ENCODE measurements at places on chromosomes 7 and 10. TPM values are rescaled to one million over a fixed set of nuclear protein-coding genes. Genes with fewer than 3 reads are reported as not detected.
A peak's percentile ranks its signal among the peaks of the same experiment; 100 is the strongest.

DNA sequence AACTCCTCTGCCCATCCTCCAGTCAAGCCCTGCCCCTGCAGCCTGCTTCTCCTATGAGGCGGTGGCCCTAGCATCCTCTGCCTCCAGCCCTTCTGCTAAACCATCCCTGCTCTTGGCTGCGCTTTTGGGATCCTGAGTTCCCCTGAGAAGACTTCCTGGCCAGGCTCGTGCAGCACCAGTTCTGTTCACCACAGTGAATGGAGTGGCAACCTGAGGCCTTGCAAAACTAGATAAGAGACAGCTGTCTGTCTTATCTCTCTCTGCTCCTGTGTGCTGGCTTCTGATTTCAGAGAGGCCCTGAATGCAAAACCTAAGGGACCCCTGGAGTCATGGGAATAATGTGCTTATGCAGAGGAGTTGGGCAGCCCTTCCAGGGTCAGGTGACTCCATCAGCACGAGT lies 119.2 kb downstream of the TMEM178B start:
- DNase-seq, result no peak

The GPR15LG gene
- total RNA-seq, result not detected

DNA sequence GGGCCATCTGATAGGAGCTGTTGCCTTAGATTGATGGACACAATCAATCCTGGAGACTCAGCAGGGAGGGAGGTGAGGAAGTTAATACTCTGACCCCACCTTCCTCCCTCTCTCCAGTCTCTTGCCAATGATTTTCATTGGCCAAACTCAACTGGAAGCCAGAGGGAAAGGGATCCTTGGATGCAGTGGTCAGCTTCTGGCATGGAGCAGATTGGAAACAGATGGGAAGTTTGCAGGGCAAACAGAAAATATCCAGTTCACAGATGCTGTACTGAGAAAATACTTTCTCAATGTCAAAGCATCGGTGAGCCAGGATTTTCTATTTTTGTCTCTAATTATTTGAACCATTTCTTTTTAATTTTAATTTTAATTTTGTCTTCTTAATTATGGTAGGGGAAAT lies 170.8 kb downstream of the BBS9 start:
- no peak for DNase-seq

DNA sequence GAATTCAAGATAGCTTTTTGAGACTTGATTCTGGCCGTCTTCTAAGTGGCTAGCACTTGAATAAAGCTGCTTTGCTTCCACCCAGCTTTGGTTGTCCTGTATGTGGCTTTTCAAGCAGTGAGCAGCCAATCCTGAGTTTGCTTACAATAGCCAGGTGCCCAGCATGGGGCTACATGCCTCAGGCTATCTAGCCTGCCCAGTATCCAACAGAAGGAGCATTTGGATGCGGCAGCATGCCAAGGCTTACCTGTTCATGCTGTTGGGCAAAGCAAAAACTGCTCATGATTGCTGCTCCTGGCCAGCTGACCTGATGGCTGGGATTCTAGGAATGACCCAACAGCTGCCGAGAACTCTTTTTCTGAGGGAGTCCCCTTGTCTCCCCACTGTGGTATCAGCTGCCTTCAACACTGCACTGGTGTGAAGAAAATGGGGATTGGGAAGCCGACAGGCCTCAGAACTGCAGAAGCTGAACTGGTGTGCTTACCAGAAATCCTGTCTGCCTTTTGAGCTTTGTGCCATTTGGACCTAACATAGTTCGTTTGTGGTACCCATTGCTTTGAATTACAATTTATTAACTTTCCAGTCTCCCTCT lies 618.9 kb upstream of the IGFBP3 start:
- peak; percentile 80 for DNase-seq

The KEL gene
- total RNA-seq, result 9.3 TPM

DNA sequence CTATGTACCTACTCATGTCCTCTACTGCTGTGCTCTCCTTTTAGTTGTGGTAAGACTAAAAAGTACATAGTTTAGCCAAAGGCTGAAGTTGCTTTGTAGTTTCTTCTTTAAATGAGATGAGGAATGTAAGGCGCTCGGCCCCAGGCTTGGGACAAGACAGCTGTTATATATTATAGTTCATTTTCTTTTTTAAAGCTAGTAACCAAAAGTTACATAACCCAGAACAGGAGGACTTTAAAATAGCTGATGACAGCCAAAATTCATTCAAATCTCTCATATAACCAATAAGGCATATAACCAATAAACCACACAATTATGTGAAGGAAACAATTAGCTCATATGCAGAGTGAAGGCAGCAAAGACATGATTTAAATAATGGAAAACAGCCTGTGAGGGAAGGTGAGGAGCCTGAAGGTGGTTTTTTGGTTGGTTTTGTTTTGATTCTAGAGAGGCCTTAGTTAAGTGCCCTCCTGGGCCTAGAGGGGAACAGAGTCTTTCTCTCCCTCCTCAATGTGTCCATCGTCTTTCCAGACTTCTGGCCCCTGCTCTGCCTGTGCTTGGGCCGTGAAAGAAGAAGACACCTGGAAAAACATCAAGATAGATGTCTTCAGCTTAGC lies 35.8 kb downstream of the SLC26A4 start:
- DNase-seq, result no peak

The AUTS2 gene
- 45.5 TPM for total RNA-seq

GRCh38 chr7:17056491-17057142 lies 174.8 kb upstream of the AGR3 start:
- DNase-seq, result no peak

DNA sequence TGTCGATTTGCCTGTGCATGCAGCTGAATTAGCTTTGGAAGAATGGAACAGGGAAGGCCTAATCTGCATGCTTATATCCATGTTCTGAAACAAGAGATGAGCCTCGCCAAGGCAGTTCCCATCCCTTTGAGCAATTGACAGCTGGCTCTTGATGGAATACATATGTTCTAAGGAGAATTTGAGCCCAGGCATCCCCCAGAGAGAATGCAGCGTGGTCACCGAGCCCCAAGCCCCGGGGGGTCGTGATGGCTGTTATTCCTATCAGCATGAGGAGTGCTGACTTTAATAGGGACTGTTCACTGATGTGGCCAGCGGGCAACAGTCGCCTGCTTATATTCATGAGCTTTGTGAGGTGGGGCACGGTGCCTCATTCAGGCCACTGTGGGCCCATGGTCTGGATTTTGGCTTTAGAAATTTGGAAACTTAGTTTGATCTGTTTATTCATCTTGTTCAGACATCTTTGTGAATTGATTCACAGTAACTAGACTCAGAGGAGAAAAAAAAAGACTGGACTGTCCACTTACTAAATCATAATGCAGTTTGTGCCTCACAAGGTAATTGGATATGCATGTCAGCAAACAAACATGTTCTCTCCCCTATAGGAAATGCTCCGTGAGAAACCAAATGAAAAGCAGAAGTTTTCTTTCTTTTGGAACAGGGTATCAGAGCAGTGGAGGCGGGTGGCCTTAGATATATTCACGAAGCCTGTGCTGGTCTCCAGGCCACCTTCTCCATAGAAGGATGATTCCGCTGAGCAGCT lies 204.9 kb downstream of the CCDC3 start:
- no peak for DNase-seq

- peak; percentile 10 for DNase-seq
Measured at GRCh38 chr10:67079126-67079525, 153.3 kb downstream of the LRRTM3 start.

GRCh38 chr7:157674715-157675426 lies 338.1 kb downstream of the DNAJB6 start:
- no peak for DNase-seq

The SMKR1 gene
- not detected for total RNA-seq

The HTR7 gene
- total RNA-seq, result 0.07 TPM

Data from cardiac muscle cell (in vitro differentiated cells and primary cell).